EL (cell line): ENCODE measurements at places on chromosomes 11 and 22.

GRCh38 chr11:106495046-106495445 lies 417.6 kb downstream of the AASDHPPT start:
- peak; percentile 27 for DNase-seq

GRCh38 chr11:50174975-50175374 lies 142.3 kb downstream of the OR4C45 start:
- no peak for DNase-seq

GRCh38 chr11:103994094-103994493 lies 42.3 kb upstream of the DDI1 start:
- no peak for DNase-seq

GRCh38 chr11:77217156-77217555 lies 84.3 kb downstream of the GDPD4 start:
- DNase-seq: no peak

DNA sequence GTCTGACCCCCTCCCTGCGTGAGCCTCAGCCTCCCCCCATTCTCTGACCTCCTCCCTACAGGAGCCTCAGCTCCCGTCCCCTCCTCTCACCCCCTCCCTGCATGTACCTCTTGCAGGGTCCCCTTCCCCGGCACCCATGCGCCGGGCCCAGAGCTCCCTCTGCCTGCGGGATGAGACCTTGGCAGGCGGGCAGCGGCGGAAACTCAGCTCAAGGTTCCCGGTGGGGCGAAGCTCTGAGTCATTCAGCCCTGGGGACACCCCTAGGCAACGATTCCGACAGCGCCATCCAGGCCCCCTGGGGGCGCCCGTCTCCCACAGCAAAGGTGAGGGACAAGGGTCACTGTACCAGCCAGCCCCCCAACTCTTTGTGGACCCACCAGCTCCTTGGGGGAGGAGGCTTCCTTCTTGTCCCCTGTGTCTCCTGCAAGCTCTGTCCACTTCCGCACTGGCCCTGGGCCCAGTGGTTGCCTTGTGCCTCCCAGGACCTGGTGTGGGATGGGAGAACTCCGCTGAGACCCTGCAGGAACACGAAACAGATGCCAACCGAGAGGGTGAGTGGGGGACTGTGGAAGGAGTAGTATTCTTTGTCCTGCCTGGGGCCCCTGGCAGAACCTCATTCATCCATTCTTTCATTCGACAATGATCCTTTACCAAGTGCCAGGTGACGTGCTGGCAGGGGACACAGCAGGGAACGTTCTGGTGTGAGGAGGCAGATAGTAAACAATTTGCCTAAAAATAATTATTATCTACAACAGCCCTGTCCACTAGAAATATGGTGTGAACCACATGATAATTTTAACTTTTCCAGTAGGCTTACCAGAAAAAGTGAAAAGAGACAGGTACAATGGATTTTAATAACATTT lies 3.7 kb upstream of the RPS6KA4 start:
- peak; percentile 83 for DNase-seq

- no peak for DNase-seq
Measured at GRCh38 chr22:35921044-35921443, 107.6 kb downstream of the RBFOX2 start.
